SIG-M5 (cell line): ENCODE measurements at places on chromosomes 5 and 9.

GRCh38 chr5:36842087-36842486, 34.5 kb upstream of the NIPBL start:
- DNase-seq, result no peak

- no peak for DNase-seq
Measured at GRCh38 chr9:24127519-24127918, 301.5 kb upstream of the ELAVL2 start.

DNA sequence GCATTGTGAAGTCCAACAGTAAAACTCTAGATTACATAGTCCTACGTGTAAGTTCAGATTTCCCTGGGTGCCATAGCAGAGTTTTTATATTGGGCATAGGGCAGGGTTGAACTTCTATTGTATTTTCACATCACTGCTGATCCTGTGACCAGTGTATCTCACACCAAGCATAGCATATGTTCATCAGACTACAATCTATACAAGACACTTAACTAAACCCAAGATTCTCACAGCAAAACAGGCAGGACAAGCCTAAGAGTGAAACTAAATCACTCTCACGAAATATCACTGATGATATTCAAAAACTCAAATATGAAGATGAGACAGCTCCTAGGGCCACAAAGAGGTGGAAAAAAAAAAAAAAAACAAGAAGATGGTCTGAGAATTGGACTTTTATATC, 3.2 kb upstream of the PPP1R2B start:
- no peak for DNase-seq

GRCh38 chr5:138711811-138712210, 41.4 kb upstream of the CTNNA1 start:
- no peak for DNase-seq

- no peak for DNase-seq
Measured at GRCh38 chr5:148623741-148624140, 30.6 kb downstream of the HTR4 start.

DNA sequence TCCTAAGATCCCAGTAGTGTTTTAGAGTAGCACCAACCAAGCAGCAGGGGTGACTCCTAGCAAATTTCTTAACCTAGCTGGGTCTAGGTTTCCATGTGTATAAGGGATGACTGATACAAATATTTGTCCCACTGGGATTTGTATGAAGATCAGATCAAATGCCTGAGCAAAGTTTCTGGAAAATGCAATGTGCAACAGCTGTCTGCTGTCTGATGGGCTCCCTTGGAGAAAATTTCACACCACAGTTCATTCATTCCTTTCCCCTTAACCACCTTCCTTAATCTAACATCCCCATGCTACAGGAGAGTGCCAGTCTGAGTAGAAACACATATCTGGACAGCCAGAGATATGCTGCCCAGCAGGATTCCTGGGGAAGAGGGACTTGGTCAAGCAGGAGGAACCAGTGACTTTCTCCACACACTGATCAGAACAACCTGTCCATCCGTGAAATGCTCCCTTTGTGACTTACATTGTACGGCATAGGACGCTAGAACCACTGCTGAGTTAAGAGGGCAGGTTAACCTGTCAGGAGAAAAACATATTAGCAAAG, 53.3 kb downstream of the PTPN3 start:
- DNase-seq, result no peak

DNA sequence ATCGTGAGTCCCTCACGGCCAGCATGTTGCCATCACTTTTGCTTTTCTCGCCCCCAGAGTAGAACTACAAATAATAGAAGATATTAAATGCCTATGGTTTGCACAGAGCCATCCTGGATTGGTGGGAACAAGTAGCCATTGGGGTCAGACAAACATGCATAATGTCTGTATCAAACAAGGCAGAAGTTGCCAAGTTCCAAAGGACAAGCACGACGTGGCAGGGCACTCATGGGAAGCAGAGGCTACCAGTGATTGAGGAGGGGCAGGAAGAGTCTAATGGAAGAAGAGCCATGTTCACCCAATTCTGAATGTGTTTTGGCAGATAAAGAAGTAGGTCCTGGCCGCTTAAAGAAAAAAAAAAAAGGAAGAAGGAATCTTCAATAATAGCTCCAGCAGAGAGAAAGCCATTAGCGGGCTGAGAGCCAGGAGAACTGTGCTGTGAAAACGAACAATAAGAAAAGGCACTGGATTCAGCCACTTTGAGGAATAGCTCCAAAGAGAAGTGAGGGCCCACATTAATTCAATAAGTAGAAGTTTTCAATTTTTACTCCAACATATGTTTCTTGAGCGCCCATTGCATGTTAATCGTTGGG, 153.7 kb upstream of the ADCY2 start:
- no peak for DNase-seq

DNA sequence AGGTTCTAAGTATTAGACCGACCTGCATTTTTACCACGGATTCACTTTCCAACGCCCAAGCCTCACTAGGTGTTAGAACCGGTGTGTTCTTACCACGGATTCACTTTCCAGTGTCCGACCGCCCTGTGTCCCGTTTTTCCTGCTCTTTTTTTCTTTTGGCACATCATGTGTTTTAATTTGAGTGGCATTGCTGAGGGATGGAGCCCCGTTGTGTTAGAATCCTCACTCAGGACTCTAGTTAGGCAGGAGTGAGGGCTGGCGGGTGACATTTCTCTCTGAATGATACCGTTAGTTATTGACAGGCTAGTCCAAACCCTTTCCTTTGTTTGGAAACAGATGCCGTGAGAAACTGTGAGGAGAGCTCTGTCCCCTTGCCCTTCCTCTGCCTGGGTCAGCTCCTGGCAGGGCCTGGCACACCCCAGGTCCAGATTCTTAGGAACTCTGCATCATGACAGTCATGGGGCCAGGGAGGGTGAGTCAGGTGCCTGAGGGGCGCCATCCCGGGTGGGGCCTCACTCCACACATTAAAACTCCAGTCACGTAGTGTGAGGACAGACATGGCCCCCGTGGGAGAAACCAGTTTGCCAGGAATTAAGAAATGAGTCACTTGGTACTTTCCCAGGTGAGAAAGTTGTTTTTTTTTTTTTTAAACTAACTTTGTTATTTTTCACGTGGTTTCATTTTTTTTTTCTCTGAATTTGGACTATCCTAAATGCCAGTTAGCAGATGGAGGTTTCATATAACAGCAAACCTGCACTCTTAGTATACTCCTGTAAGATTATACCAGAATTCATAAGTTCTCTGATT, 15.8 kb downstream of the EXOC3 start:
- DNase-seq, result no peak

DNA sequence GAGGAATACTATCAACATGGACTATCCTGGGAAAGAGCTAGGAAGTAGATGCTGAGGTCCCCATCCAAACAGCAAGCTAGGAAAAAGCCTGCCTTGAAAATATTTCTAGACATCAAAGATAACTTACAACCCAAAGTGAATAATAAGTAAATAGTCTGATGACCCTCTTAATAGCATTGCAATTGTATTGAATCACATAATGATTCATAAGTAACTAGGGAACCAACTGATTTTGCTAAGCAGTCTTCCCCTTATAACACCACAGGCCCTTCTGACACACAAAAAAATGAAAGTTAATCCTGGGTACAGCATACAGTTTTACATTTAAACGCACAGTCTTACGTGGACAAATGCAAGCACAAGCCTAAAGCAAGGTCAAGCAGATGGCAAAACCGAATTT, 199.3 kb downstream of the RFK start:
- DNase-seq, result no peak

DNA sequence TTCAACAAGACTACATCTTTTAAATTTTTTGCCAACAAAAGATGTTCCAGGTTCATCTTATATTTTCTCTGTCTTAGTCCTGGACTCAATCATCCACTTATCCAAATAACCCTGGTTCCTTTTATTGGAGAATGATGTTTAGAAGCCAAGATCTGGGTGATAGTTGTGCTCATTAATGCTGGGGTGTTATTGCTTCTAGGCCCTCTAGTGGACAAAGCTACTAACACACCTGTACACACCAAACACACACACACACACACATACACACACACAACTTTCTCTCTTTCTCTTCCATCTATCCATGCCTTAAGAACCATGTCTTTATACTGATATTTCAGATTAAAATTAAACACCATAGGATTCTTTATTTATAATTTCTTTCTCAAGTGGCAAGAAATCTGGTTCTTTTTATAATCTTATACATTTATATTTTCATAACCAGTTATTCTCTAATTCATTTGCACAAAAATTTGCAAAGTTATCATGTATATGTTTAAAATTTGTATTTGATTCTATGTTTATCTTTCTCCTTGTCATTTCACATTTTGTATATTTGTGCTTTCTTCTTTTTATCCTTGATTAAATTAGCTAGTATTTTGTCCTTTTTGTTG, 179.1 kb upstream of the SMIM23 start:
- no peak for DNase-seq

- no peak for DNase-seq
Measured at GRCh38 chr5:61290791-61291210, 41.3 kb upstream of the ZSWIM6 start.

GRCh38 chr9:110088099-110088498, 119.9 kb downstream of the C9orf152 start:
- no peak for DNase-seq

DNA sequence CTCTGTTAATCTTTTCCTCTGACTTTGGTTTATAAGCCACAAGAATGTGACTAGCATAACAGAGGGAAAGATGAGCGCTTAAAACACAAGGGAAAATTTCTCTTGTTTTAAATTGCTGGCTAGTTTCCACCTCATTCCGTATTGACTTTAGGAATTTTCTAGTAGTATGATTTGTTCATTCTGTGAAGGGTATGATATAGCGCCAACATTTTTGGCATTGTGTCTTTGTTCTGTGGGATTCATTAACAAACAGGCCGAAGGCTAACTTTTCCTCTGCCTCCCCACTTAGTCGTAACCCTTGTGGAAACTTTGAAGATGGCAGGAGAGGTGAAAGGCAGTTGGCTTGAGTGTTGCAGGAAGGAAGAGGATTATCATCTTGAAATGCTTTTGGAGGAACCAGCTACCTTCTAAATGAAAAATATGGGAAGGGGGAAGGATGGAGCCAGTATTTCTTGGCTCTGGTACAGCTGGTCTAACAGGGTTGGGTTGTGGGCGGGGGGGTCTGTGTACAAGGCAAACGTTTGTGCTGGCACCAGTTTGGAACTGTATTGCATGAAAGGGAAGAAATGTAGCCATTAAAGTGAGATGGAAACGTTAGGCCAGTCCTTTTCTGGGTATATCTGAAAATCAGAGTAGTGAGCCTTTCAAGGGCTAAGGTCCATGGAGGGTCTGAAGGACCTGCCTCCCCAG, 21.5 kb upstream of the DMRT2 start:
- no peak for DNase-seq

DNA sequence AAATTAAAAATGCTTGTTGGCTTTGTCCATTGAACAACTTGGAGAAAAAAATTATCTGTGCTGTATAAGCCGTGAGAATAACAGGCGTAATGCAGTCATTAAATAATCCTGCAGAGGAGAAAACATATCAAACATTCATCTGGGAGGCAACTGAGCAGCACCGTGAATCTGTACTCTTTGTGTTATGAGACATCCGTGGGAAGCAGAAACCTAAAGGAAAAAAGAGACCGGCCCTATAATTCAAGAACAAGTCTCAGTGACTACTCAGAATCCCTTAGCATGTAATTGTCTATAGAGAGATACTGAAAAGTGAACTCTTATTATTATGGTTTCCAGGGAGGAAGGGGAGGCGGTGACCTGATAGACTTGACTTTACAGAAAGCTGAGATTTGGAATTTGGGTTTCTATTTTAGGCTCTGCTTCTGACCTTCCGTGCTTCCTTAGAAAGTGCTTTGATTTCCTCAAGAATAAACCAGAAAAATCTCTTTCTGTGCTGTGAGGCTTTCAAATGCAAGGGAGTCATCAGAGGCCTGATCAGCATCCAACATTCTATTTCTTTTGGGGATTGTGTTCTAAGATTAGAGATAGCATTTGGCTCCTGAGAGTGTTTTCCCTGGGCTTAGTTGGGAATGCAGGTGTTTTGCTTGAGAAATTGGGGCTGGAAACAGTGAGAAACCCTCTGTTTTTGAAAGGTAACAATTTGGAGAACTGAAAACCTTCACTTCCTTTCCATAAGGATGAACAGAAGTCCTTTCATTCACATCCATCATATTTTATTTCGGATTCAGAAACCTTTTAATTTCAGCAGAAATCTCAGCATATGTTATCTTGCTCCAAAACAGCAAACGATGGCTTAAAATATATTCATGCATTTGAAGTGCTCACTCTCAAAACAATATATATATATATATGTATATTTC, 296.7 kb downstream of the CSNK1G3 start:
- no peak for DNase-seq

- DNase-seq, result no peak
Measured at GRCh38 chr9:83472764-83473163, 65.4 kb downstream of the FRMD3 start.

GRCh38 chr5:94640176-94640575, 21.7 kb downstream of the SLF1 start:
- no peak for DNase-seq

- no peak for DNase-seq
Measured at GRCh38 chr9:123584202-123585176, 228.5 kb downstream of the CRB2 start.
